NCI-H460 (cell line): ENCODE measurements at places on chromosomes 3 and 15.

GRCh38 chr15:73732930-73733329 lies 20.2 kb downstream of the INSYN1 start:
- no peak for DNase-seq

GRCh38 chr3:56610669-56611335 lies 53.8 kb downstream of the CCDC66 start:
- no peak for DNase-seq

- no peak for DNase-seq
Observed at GRCh38 chr3:171822431-171823106, 12.3 kb upstream of the PLD1 start.

DNA sequence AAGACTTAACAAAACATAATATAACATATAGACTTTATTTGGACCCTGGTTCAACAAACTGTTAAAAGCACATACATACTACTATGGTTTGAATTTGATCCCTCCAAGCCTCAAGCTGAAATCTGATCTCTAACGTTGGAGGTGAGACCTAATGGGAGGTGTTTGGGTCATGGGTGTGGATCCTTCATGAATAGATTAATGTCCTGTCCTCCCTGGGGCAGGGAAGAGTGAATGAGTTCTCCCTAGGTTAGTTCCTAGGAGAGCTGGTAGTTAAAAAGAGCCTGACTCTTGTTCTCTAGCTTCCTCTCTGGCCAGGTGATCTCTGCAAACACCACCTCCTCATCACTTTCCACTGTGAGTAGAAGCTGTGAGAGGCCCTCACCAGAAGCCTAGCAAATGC lies 36.4 kb downstream of the CLASP2 start:
- no peak for DNase-seq

- no peak for DNase-seq
Observed at GRCh38 chr3:144409319-144409718, 437.7 kb downstream of the DIPK2A start.

DNA sequence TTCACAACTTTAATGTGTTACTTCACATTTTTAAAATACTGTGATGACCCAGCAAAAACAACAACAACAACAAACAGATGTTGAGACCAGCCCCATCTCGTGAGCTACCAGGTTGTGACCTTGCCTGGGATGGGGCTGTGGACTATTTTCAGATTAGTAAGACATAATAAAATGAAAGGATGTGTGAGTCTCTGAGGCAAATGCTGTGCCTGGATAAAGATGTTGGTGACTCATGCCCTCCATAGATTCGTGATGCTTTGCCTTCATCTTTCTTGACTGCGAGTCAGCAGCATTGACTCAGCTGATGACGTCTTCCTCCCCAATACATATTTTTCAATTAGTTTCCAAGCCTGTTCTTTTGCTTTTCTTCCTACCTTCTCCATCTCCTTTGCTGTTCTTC lies 453.0 kb upstream of the CFAP20DC start:
- DNase-seq: no peak

DNA sequence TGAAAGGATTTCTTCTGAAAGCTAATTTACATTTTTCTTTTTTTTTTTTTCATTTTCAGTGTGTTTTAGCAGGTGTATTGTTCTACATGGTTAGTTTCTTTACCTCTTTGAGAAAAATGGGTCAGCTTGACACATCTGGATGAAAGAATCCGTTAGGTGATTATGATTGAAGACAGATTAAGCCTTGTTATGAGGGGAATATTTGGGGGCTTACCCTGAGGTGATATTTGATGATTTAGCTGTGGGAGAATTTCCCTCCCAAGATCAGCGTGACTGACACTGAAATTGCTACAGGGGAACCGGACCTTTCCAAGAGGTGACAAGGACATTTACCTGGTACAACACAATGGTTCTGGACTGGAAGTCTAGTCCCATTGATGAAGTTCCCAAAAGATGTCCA lies 147.5 kb downstream of the NFKBIZ start:
- no peak for DNase-seq

- no peak for DNase-seq
Observed at GRCh38 chr15:77503240-77503639, 82.6 kb downstream of the HMG20A start.

DNA sequence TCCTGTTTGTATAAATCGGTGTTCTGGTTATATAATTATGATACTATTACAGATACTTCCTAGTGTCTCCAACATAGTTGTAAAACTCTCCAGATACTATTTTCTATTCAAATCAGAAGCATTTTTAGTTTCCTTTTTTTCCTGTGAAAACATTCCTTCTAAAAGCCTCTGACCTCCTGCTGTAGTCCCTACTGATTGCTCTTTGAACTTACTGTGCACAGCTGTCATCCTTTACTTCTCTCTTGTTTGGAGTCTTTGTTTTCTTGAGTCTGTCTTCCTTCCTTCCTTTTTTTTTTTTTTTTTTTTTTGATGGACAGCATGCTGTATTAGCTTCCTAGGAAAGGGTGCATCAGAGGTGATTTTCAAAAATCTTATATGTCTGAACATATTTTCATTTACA lies 28.9 kb downstream of the NR2C2 start:
- no peak for DNase-seq

- DNase-seq: no peak
Observed at GRCh38 chr15:42595626-42596240, 20.3 kb downstream of the STARD9 start.

DNA sequence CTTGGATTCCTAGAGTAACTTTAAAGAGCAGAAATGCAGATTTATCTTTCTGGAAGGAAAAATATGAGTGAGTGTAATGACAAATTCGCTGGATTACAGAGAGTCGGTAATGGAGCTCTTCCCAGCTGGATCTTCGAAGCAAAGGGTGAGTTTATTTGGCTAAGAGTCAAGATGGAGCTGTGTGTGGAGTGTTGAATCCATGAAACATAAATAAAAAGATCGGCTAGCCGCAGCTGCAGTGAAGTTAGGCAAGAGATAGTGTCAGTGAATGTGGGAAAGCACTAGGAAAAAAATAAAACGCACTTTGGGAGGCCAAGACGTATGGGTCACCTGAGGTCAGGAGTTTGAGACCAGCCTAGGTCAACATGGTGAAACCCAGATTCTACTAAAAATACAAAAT lies 10.3 kb downstream of the NAALADL2 start:
- no peak for DNase-seq

DNA sequence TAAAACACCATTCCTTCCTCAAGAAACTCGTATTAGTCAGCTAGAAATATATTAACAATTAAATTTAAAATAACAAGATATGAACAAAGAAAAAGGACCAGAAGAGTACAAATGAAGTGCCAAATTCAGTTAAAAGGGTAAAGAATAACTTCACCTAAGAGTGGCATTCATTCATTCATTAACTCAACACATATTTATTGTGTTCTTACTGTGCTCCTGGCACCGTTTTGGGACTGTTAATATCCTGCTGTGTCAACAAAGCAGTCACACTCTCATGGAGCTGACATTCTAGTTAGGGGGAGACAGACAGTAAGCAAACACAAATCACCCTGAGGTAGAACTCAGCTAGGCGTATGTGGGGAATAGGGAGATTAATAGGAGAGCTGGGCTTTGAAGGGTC lies 123.6 kb upstream of the DPPA4 start:
- no peak for DNase-seq

DNA sequence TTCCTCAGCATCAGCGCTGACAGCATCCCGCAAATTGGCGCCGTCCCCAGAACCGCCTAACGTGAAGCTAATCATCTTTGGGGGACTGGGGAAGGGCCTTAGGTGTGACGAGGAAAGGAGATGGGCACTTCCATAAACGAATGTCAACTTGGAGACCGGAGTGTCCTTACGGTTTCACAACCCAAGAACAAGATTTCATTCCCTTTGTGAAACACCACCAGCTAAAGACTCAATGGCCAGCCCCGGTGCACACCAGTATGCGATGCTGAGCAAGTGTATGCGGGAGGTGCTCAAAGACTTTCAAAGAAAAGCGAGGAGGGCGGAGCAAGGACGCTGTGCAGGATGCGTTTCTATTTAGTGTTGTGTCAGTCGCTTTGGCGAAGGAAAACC lies 759 bp upstream of the TTBK2 start:
- DNase-seq: no peak

- DNase-seq: no peak
Observed at GRCh38 chr3:21909096-21909495, 158.1 kb upstream of the ZNF385D start.

- DNase-seq: no peak
Observed at GRCh38 chr15:81536356-81536755, 162.3 kb upstream of the TMC3 start.

GRCh38 chr3:188246905-188247304 lies 92.9 kb downstream of the LPP start:
- no peak for DNase-seq

DNA sequence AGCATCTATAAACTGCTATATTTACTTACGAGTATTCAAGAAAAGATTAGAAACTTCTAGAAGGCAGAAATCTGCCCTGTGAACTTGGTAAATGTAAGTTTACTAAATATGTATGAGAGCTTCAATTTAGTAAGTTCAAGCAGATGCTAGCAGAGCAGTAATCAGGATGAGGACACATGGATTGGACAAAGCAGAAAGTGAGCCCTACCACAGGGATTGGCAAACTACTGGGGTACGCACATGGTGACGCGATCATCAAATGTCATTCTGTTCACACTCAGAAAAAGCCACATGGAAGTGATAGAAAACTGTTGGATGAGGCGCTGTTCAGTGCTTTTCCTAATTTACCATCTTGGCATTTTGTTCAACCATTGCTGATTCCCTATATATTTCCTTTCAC lies 360.2 kb upstream of the ZNF385D start:
- DNase-seq: no peak

- peak; percentile 50 for DNase-seq
Observed at GRCh38 chr3:184284696-184285095, 8.9 kb downstream of the ECE2 start.

DNA sequence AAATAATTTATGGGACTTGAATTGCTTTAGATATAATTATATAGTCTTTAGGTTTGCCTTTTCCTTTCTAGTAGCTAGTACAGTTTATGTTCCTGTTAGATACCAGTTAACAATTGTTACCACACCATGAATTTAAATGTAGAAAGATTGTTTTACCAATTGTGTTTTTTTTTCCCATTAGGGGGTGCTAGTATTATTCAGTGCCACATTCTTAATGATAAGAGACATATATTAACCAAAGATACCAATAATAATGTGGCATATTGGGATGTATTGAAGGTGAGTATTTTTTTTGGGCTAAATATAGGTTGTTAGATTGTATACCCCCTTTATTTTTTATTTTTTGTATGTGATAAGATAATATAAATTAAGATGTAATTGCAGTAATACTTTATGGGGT lies 27.7 kb downstream of the WDR48 start:
- no peak for DNase-seq

GRCh38 chr3:150829408-150829807 lies 66.4 kb upstream of the SIAH2 start:
- DNase-seq: no peak

DNA sequence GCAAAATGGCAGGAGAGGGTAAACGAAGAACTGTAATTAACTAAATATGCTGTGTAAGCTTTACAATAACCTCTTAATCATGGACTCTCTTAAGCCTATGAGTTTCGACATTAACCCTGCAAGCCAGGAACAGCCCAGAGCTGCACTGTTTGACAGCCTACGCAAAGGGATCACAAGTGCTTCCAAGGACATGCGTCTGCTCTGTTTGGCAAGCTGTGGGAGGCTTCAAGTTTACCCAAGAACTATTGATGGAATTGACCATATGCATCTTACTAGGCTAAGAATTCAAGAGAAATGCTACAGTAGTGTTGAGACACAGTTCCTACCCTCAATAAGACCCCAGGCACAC lies 66.0 kb downstream of the PDZRN3 start:
- DNase-seq: no peak

- DNase-seq: peak; percentile 41
Observed at GRCh38 chr3:160006282-160007163, 17.9 kb downstream of the IL12A start.

DNA sequence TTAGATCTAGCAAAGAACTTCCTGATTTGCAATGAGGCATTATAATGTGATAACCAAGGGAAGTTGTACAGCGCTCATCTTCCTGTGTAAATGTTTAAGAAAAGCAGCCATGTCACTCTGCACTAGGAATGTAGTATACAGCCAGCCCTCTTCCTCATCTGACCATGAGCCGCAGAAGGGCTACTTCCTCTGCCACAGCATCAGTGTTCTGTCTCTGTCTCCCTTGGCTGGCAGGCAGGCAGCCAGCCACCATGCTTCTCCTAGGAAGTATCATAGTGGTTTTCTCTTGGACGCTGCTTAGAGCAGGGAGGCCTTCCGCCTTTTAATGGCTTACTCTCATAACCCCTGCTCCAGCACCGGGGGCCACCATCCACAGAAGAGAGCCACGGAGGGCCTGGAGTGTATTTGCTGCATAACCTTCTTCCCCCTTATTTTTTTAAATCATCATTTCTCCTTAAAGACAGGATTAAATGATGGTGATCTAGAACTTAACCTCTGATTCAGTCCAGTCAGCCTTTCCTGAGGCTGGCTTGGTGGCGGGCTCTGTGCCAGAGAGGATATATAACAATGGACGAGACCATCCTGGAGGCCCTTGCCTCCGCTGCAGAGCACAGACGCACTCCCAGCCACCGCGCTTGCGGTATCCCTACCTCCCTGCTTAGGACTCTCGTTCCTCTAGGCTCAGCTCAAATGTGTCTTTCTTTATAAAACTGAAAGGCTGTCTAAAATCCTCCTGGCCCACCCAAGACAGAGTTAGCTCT lies 57.3 kb upstream of the PLXNA1 start:
- no peak for DNase-seq

GRCh38 chr3:139301183-139301582 lies 42.6 kb upstream of the MRPS22 start:
- no peak for DNase-seq

DNA sequence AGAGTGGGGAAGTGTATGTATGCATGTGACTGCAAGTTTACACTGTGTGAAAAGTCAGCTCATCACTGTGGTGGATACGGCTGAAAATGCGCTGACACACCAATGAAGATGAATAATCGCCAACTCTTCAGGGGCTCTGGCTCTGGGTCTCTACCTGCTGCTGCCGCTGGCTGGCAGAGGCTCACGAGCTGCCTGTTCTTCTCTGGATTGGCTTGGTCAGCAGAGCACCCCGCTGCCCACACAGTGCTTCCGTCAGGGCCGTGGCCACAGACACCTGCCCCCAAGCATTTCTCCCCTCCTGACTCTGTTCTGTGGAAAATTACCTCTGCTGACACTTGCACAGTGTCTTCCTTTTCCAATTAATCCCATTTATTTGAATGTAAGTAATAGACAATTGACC lies 215.5 kb downstream of the GAP43 start:
- no peak for DNase-seq

GRCh38 chr15:66858423-66859207 lies 156.6 kb downstream of the SMAD6 start:
- DNase-seq: no peak

- no peak for DNase-seq
Observed at GRCh38 chr3:15601046-15601398, 347 bp downstream of the HACL1 start.

DNA sequence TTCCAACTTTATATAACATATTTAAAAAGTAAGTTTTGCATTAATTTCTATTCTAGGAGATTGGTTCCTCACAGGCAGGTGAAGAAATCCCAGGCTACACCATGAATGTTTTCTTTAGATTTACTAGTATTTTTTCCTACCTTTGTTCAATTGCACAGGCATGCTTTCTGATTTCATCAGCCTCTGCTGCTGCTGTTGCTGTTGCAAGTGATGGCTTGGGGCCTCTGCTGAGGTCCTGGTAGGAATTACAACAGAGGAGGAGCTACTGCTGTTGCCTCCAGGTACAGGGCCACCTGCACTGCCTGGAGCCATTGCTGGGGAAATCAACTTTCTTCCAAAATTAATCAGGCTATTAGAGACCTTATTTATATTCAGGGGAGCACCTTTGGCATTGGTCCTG lies 353.3 kb downstream of the PLCL2 start:
- peak; percentile 2 for DNase-seq

- no peak for DNase-seq
Observed at GRCh38 chr3:175121225-175121624, 262.1 kb downstream of the NAALADL2 start.
